ENCODE measurements at places on chromosomes 7 and 10.

GRCh38 chr10:120514035-120514620 is 57.1 kb downstream of the PLPP4 start:
- peak; percentile 47 for DNase-seq

DNA sequence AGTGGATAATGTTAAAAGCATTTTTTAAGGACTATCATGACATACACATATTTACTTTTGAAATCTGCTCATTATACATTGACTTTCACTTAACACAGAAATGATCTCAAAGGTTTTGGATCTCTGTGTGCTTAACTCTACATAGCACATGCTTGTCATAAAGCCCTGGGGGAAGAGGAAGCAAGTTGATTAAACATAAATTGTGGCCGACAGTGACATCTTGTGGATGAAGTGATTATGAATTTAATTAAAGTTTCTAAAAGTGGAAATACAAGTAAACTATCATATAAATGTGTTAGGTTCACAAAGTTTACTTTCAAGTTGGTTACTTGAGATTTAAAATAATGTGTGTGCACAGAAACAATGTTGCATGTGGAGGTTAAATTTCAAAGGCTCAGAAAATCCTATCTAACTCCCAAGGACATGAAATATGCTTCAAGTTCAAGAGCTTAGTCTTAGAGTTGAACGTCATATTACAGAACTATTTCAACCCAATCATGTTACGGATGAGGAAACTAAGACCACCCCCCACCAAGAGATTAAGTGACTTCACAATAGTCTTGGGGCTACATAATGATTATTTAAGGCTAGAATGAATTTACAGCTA is 1247.8 kb downstream of the GATA3 start:
- DNase-seq, result no peak

DNA sequence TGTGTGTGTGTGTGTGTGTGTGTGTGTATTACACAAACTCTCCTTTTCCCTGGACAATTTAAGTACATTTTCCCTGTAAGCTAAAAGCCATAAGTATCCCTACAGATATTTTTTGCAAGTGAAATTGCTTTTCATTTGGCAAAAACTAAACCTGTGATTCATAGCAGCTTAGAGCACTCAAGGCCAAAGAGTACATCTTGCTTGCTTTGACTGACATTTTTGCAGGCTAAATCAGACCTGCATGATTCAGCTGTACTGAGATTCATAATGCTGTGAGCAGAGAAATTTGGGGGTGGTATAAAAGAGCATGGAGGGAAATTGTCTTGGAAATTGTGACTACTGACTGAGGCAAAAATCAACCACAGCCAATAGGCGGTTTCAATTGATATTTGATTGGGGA is 500.4 kb downstream of the GFRA1 start:
- no peak for DNase-seq

GRCh38 chr10:79266543-79267312 is 80.5 kb upstream of the PPIF start:
- DNase-seq, result no peak

GRCh38 chr7:106392590-106392989 is 107.8 kb upstream of the NAMPT start:
- DNase-seq, result no peak

DNA sequence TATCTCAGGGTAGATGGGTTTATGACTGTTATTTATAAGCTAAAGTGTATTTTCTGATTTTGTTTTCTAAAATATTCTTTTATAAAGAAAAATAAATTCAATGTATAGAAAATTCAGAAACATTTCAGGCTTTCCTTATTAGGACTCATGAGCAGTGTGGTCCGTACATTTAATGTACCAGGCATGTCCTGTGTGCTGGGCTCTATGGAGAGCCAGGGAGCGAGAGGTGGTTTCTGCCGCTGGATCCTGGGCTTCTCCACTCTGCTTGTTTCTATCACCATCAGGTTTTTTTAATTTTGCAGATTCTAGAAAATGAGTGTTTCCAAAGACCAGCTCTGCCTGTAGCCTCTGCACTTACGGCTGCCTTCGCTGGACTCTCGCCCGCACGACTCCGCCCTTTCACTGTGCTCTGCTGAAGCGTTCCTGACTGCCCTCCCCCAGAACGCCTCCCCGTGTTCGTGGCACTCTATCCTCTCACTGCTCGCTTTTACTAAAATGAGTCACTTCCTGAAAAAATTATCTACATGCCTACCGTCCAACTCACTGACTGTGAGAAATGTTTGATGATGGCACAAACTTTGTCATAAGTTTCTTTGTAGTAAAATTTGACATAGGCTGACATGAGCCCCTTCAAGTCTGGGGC is 188.5 kb downstream of the ZMYND11 start:
- DNase-seq, result no peak

DNA sequence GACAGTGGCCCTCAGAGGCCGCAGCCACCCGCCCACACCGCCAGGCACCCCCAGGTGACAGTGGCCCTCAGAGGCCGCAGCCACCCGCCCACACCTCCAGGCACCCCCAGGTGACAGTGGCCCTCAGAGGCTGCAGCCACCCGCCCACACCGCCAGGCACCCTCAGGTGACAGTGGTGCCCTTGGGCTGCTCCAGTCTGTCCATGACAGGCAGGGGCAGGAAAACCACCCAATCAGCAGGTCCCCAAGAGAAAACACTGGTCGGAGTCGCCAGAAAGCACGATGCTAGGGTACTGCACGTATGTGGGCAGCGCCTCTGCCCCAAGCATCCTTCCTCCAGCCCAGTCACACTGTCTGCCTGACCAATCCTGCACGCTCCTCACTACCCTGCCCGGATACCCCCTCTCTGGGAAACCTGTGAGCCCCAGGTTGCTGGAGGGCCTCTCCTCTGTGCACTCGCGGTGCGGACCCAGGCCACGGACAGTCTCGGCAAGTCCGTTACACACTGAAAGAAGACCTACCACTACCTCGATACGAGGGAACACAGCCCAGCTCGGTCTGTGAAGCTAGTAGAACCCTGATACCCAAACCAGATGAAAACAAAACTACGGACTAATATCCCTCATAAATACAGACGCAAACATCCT is 11.7 kb upstream of the GPR146 start:
- no peak for DNase-seq

- DNase-seq, result no peak
Observed at GRCh38 chr7:20647036-20647435, 31.6 kb downstream of the ABCB5 start.

- DNase-seq, result no peak
Observed at GRCh38 chr7:86130268-86130667, 513.4 kb upstream of the GRM3 start.

DNA sequence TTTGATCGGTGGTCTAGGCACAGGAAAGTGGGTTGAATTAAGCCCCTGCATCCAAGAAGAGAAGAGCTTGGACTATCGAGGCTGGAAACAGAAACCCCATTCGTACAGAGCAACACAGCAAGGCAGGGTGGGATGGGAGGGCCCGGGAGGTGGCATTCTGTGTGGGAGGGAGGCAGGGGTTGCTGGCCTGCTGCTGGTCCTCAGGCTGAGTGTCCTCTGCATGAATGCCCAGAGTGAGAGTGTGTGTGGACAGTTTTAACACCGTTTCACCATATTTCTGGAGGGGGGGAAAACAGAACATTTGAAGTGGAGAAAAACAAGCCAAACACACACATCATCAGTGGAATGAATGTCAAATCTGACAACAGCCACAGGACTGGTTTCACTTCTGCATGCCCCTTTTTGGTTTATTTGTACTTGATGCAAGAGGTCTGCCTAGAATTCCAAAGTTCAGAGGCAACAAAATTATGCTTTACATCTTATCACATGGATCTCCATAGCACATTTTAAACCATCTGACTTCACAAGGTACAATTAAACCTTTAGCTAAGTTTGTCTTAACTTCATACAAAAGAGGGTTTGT is 11.1 kb upstream of the ENO4 start:
- no peak for DNase-seq

DNA sequence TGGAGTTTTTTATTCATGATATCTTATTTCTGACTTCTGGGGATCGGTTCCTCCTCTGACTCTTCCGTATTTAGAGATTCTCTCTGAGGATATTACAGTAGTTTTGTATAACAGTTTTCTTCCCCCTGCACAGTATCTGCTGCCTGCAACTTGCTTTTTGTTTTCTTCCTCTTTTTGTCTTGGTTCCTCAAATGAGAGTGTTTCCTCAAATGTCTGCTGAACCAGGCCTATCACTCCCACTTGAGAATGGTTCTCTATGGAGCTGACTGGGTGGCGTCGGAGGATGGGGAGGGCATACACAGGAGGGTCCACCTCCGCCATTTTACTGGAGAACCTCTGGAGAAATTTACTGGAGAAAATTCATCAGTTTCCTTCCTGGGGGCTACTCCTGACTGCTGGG is 27.7 kb downstream of the ARHGAP22 start:
- no peak for DNase-seq

DNA sequence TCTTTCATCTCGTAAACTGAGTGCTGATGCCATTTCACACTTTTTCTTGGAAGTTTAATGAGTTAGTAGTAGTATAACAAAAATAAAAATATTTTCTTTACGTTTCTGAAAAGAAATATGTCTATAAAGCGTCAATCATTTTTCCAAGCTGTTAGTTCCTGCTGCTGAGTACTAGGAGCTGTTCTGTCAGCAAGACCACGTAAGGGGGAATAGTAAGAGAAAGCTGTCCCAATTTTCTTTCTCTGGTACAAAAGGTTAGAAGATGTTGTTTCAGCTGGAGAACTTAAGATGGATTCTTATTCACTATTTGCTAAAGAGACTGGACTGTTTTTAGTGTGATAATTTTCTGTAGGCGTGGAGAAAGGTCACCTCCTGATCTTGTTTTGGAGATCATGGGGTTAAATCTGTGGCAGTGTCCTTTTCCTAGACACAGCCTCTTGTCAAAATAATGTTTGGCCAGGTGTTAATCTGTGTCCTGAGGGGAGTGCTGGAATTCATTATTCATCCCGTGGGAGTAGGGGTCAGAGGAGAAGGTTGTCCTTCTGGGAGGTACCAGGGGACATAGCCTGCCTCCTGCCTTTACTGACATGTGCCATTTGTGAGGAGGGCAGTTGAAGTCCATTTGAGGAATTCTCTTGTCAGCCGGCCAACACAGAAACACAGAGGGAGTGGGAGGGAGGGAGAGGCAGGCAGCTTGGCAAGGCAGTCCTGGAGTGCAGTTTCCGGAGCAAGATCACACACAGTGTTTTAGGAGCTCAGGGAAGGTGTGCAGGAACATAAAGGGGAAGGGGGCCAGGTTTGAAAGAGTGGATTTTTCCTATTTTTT is 368.7 kb downstream of the AUTS2 start:
- DNase-seq, result peak; percentile 20

- peak; percentile 65 for DNase-seq
Observed at GRCh38 chr7:149790146-149790548, 16.8 kb upstream of the ZNF467 start.

- peak; percentile 58 for DNase-seq
Observed at GRCh38 chr10:123007558-123008354, 839 bp downstream of the IKZF5 start.

DNA sequence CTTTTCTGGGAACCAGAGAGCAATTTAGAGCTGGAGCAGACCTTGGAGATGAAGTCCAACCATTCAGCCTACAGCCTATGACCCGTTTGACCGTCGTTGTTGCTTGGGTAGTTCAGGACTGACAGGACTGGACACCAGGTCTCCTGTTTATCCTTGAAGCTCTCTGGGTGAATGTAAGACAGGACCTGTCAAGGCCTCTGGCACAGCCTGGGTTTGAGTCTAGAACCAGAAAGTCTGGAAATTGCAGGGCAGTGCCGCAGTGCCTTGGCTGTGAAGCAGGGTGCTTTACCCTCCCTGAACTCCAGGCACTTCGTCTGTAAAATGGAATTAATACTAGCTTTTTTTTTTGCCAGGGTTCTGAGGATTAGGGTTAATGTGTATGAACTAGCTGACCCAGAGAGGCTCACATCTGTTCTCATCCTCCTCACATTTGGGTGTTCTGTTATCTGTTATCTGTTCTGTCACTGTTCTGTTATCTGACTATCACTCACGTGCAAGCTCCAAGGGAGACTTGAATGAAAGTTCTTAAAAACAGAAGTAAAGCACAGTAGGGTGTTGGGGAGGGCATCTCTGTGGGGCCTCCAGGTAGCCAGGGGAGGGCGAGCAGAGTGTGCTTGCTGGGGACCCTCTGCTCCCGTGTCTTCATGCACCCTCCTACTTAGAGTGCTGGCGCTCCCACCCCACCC is 9.9 kb downstream of the BLVRA start:
- peak; percentile 24 for DNase-seq

DNA sequence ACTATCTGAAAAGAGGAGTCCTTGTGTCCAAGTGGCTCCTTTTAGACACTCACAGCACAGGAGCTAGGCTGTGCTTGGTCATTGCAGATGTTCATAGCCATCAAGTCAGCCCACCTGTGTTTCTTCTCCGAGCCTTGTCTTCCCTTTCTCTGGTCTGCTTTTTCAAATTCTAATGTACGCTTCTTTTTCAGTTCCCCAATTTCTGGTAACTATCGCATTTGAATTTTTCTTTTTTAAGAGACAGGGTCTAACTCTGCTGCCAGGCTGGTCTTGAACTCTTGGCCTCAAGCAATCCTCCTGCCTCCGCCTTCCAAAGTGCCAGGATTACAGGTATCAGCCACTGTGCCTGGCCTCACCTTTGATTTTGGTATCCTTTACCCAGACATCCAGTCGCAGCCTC is 18.9 kb downstream of the APBB1IP start:
- no peak for DNase-seq

DNA sequence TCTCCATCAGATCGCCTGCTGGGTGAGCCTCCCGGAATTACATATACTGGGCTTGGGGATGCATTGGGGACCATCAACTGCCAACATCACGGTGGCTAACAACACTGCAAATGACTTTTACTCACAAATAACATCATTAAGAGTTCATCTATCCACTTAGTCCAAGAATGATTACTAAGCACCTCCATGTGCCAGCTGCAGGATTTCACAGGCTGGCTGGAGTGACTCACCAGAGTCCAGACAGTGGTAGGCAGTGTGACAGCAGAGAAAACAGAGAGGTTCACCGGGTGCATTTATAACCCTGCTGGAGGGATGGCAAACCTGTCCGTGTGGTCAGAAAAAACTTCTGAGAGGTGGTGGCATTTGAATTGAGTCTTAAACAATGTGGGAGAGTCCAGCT is 3.2 kb upstream of the IGFBP3 start:
- DNase-seq, result peak; percentile 8

GRCh38 chr10:11828682-11829284 is 5.6 kb downstream of the PROSER2 start:
- DNase-seq, result no peak

GRCh38 chr10:12703126-12703525 is 298.4 kb downstream of the CCDC3 start:
- no peak for DNase-seq

GRCh38 chr10:11793762-11794479 is 29.2 kb upstream of the PROSER2 start:
- DNase-seq, result peak; percentile 81

- DNase-seq, result no peak
Observed at GRCh38 chr10:67770537-67770936, 67.5 kb downstream of the DNAJC12 start.

GRCh38 chr7:88398459-88398858 is 91.8 kb upstream of the STEAP4 start:
- no peak for DNase-seq
